ENCODE measurements at places on chromosomes 6 and 20. TPM values are rescaled to one million over a fixed set of nuclear protein-coding genes. Genes with fewer than 3 reads are reported as not detected.

- no peak for DNase-seq
Measured at GRCh38 chr6:63278916-63279315, 40.9 kb downstream of the LGSN start.

DNA sequence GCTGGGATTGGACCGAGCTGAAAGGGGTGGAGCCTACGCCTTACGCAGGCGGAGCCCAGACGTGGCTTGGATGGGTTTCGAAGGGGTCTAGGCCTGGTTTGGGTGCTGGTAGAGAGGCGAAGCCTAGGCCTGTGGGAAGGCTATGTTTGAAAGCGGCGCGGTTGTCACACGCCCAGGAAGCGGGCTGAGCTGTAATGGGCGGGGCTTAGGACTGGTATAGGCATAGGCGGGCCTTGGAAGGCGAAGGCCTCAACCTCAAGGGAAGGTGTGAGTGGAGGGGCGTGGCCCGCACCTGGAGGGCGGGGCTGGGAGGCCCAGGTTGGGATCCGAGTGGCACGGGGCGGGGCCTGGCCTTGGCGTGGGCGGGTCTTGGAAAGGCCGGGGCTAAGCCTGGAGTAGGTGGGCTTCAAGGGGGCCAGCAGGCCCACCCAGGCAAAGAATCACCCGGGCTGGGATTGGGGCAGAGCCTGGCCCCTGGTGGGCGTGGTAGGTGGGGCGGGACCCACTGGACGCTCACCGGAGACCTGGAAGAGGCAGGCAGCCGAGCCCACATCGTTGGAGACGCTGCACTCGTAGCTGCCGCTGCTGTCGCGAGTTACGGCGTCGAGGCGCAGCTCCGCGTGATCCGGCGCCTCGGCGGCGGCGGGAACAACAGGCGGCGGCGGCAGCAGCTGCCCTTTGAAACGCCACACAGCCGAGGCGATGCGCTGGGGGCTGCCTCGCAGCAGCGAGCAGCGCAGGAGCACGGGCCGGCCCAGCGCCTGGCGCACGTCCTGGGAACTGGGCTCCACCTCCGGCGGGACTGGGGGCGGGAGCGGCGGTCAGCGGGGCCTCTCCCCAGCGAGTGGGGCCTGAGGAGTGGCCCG, 49.0 kb downstream of the MDGA1 start:
- DNase-seq, result no peak

- DNase-seq, result no peak
Measured at GRCh38 chr6:27669624-27670301, 196.9 kb upstream of the ZNF184 start.

GRCh38 chr20:60258255-60258863, 300.1 kb downstream of the CDH26 start:
- no peak for DNase-seq

DNA sequence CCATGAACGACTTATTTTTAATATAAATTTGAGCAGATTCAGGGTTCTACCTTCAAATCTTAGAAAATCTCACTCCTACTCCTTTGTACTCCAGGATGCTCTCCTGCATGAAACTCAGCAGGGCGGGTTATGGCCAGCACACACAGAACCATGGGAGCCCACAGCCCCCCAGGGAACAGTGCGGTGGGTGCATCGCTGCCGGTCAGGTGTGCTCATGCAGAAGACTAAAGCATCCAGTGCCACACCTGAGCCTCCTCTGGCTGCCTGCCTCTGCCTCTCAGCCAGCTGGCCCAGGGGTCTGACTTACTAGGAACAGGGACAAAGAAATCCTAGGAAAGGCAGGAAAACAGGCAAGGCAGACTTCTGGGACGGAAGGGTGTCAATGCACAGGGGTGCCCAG, 31.8 kb downstream of the EZR start:
- DNase-seq, result no peak

GRCh38 chr6:143542888-143543287, 31.4 kb upstream of the FUCA2 start:
- no peak for DNase-seq

DNA sequence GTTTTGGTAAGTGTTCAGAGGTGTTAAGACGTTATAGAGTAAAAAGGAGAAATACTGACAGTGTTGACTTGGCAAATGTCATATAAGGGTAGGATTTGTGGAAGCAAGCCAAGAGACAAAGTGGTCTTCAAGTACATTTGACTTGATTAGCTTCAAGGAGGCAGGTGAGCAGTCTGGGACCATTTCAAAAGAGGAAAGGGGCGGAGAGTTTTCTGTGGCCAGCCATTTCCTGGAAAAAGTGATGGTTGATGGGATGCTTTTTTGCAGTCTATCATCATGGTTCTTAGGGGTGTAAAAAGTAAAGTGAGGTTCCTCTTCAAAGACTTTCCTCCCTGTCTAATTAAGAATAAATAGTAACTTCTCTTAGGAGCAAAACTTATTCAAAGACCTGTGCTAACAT, 28.7 kb downstream of the FKBP1A start:
- no peak for DNase-seq

GRCh38 chr6:93088621-93089501, 330.5 kb downstream of the EPHA7 start:
- no peak for DNase-seq

DNA sequence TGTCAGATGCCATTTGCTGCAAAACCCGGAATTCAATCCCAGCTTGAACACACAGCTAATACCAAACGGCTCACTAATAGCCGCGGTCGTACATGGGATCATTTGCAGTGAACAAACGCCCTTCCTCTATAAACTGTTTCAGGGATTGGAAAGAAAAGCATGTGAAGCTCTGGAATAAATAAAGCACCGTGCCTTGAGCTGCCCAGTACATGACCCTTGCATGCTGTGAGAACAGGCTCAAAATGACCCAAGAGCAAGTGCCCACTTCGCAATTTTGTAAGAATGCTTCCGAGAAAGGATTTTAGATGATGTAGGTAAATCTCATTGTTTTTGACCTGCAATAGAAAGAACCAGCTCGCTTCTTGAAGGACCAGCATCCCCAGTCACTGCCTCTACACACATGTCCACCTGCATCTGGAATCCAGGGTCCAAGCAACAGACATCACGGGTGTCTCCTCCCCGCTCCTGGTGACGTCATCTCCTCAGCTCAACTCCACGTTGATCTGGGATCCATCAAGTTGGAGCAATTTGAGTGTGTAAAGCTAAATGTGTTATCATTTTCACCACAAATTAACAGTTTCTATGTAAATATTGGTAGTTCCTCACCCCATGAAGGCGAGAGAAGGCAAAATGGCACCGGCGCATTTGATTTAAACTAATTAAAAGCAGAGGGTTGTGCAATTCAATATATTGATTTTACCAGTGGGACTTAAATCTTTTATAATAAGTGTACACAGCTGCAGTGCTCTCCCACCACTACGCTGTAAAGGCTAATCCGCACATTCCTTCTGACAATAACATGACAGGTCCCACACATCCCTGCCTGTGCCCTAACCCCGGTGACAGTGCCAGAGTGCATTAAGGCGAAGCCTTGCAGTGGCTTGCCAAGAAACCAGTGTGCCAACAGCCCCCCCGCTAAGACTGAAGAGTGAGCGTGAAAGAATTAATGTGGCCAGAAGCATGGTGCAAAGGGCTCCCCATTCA, 6.2 kb downstream of the BMP7 start:
- no peak for DNase-seq

DNA sequence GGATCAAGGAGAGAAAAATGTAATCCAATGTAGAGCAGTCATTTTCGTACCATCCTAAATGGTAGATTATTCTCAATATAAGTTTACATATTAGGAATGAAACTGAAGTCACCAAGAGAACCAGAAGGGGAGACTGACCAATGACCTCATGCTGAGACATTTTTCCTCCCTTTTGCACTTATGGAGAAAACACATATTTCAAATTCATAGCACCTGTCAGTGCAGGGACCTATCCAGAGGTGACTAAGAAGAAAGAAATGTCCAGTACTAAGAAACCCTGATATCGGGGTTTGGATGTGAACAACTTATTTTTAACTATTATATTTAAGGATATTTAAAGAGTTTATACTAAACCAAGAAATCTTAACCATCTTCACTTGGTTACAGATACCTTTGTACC, 16.6 kb upstream of the LYRM2 start:
- DNase-seq, result no peak

- no peak for DNase-seq
Measured at GRCh38 chr6:131532580-131533039, 40.4 kb upstream of the ARG1 start.

GRCh38 chr6:81892891-81893290, 140.4 kb upstream of the TENT5A start:
- no peak for DNase-seq

DNA sequence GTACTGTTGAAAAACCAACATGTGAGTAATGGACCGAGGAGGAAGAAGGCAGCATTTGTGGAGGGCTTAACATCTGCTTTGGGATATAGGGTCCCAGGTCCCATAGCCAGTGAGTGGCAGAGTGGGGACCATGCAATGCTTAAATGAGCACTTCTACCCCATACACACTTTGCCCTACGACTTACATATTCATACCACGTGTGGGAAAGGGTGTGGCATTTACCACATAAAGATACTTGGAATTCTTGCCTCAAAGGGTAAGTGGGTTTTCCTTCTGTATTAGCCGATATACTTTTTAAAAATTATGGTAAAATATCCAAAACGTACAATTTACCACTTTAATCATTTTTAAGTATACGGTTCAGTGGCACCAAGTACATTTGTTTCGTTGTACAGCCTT, 199.3 kb downstream of the BACH2 start:
- DNase-seq, result no peak

DNA sequence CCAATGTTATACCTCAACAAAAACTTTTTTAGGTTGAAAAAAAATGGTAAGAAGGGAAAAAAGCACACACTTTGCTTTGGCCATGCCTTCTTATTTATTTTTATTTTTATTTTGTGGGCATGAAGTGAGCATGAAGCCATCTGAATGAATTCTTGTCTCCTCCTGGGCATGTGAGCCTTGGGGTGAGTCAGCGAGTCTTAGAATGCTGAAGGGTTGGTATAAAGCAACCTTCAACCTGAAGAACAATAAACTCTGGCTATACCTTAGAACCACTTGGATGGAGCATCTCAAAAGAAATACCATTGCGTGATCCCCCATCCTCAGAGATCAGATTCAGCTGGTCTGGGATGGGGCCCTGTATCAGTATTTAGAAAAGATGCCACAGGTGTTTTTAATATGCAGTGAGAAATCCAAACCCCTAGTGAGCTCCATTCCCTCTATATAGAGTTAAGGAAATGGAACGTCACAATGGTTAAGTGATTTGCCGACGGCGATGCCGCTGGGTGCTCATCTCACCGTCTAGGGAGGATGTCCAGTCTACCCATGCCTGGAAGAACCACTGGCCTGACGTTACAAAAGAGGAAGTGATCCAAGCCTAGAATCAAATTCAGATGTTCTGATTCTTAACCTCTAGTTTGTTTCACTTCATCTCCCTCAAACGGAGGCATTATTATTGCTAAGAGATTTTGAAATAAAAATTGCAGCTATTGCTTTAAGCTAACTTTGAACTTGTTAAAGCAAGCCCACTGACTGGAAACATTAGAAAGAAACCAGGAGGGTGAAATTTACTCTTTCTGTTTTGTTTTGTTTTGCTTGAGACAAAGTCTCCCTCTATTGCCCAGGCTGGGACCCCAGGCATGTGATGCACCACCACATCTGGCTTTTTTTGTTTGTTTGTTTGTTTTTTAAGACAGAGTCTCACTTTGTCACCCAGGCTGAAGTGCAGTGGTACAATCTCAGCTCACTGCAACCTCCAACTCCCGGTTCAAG, 67.1 kb downstream of the EDN1 start:
- no peak for DNase-seq

- no peak for DNase-seq
Measured at GRCh38 chr6:135411339-135411738, 86.2 kb downstream of the AHI1 start.

- DNase-seq, result no peak
Measured at GRCh38 chr20:1255675-1256074, 10.4 kb upstream of the SNPH start.

DNA sequence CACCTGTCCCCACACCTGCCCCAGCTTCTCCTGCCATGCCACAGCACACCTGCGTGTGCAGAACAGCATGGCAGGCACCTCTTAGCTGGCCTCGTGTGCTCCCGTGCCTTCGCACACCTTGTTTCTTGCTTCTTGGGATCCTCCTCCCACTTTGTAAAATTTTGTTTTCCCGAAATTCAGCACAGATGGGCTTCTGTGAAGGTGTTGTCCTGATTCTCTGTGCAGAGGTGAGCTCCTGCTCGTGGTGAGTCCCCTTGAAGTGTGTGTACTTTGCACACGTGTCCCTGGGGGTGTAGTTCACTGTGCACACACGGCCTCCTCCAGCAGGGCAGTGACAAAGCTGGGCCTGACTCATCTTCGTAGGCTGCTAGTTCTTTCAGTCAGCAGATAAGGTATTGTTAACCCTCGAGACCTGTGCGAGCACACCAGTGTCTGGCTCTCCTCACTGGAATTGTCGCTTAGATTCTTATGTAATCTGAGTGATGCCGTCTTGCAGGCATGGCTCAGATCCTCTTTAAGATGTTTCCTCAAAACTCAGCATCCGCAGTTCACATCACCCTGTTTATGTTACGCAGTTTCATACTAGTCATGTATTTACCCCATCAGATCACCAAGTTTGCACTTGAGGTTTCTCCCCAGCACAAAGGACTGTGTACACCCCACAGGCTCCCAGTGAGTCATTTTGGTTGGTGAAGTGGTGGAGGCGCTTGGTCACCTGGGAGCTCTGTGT, 77.7 kb downstream of the CDYL start:
- DNase-seq, result no peak

DNA sequence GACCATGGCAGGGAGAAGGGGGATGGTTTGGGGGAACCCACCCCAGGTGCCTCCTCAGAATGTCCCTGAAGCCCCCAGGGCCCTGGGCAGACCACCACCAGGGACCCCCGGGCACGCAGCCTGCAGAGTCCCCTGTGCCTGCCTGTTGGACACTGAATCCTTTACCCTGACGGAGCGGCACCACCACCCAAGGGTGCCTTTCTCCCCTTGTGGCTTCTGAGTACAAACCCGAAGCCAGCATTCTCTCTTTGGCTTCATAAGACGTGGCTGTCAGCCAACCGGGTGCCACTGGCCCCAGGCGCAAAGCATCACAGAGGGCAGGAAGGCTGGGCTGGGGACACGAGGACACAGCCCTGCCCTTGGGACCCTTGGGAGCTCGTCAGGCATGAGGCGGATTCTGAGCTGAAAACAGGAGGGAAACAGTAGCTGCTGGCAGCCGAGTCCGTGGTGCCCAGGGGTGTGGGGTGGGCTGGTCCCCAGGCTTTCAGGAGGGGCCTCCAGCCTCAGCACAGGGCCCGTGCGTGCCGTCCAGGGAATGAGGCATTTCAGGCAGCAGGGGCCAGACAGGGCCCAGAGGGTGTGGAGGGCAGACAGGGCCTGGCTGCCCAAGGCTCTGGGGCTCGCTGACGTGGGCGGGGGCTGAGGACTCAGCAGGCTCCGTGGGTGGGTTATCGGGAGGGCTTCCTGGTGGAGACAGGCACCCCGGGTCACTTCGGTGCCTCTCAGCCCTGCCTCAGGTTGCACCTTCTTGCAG, 3.5 kb downstream of the COL9A3 start:
- no peak for DNase-seq

- no peak for DNase-seq
Measured at GRCh38 chr20:18042229-18042628, 15.5 kb downstream of the OVOL2 start.

GRCh38 chr20:25549843-25550477, 35.4 kb downstream of the NINL start:
- DNase-seq, result no peak

Gene LY6G5C
- total RNA-seq, result 3.7 TPM

Gene GINM1
- 49.5 TPM for total RNA-seq

Gene FAM209B
- total RNA-seq, result not detected

Gene CST4
- total RNA-seq, result not detected

Gene BRPF3
- total RNA-seq, result 18.6 TPM
